CD4-positive, alpha-beta memory T cell (primary cell): ENCODE measurements at places on chromosomes 7 and 10. TPM values are rescaled to one million over a fixed set of nuclear protein-coding genes. Genes with fewer than 3 reads are reported as not detected.

DNA sequence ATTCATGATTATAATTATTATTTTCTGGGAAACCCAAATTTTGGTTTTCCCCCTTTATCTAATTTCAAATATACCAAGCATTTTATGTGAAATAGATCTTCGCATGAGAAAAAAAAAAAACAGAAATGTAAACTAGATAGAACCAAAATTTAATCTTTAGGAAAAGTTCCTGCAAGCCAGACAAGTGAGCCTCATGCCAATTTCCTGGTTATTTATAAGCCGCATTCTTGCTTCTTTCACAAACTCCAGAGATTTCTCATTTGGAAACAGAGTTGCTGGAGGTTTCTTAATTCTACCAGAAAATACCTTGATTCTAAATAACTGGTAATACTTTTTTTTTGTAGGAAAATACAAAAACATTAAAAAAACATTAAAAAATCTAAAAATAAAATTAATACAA, 690.4 kb upstream of the IGFBP3 start:
- H3K4me1 ChIP-seq: no peaks in the 10 kb centered on the region
- H3K36me3 ChIP-seq: no peaks in the 10 kb centered on the region
- no peak overlapping the region for H3K4me3 ChIP-seq
- H3K27ac ChIP-seq: no peak overlapping the region
- no peaks in the 10 kb centered on the region for H3K27me3 ChIP-seq
- DNase-seq: no peak

TFEC gene
- 1.2 TPM for total RNA-seq

- no peak overlapping the region for H3K4me3 ChIP-seq
- H3K27me3 ChIP-seq: no peaks in the 10 kb centered on the region
- no peaks in the 10 kb centered on the region for H3K36me3 ChIP-seq
- no peaks in the 10 kb centered on the region for H3K4me1 ChIP-seq
- no peak overlapping the region for H3K27ac ChIP-seq
These were observed 13.5 kb downstream of the TBXAS1 start for GRCh38 chr7:139842401-139843210.

DNA sequence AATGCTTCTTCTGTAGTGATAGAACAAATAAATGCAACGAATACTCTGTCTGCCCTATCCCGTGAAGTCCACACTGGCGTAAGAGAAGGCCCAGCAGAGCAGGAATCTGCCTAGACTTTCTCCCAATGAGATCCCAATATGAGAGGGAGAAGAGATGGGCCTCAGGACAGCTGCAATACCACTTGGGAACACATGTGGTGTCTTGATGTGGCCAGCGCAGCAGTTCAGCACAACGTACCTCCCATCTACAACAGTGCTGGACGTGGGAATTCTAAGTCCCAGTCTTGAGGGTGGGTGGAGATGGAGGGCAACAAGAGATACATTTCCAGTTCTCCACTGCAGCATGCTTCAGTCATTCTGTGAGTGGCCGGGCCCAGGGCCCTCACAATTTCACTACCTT, 45.8 kb downstream of the FIGNL1 start:
- H3K27me3 ChIP-seq: no peaks in the 10 kb centered on the region
- H3K4me1 ChIP-seq: peaks cover 37% of the 10 kb centered on the region
- no peak overlapping the region for H3K27ac ChIP-seq
- DNase-seq: no peak
- H3K4me3 ChIP-seq: no peak overlapping the region

GRCh38 chr7:46015107-46015868, 94.2 kb upstream of the IGFBP3 start:
- H3K4me3 ChIP-seq: no peak overlapping the region
- no peaks in the 10 kb centered on the region for H3K4me1 ChIP-seq
- no peaks in the 10 kb centered on the region for H3K36me3 ChIP-seq
